Metanephros (tissue), 2 donors: ENCODE measurements at places on chromosomes 6 and 20. TPM values are rescaled to one million over a fixed set of nuclear protein-coding genes. Genes with fewer than 3 reads are reported as not detected.

The NOL4L gene
- total RNA-seq, result 25.0 TPM

The PROCR gene
- total RNA-seq, result 22.4 TPM

The MYB gene
- 4.4 TPM for total RNA-seq

The LHFPL5 gene
- not detected for total RNA-seq

The PERP gene
- total RNA-seq, result 11.2 TPM

The LMBRD1 gene
- 73.5 TPM for total RNA-seq

The DEFB132 gene
- total RNA-seq, result 0.18 TPM

The COL12A1 gene
- 261 TPM for total RNA-seq

The SRC gene
- 53.3 TPM for total RNA-seq

The DZANK1 gene
- total RNA-seq, result 5.4 TPM

The C4A gene
- 48.4 TPM for total RNA-seq

The SLC22A7 gene
- total RNA-seq, result 0.18 TPM

The HSPA1A gene
- 1,222 TPM for total RNA-seq

The SLC2A10 gene
- total RNA-seq, result 21.3 TPM

The HLA-DQA2 gene
- 1.3 TPM for total RNA-seq

The PTCRA gene
- 0.82 TPM for total RNA-seq
